ENCODE measurements at places on chromosomes 12 and 14. TPM values are rescaled to one million over a fixed set of nuclear protein-coding genes. Genes with fewer than 3 reads are reported as not detected.

- H3K27ac ChIP-seq = no peak overlapping the region
- DNase-seq = no peak
- no peaks in the 10 kb centered on the region for H3K36me3 ChIP-seq
- H3K4me1 ChIP-seq = no peaks in the 10 kb centered on the region
- no peaks in the 10 kb centered on the region for H3K27me3 ChIP-seq
Measured at GRCh38 chr14:72680853-72681640, 212.9 kb downstream of the DPF3 start.

GRCh38 chr12:123966596-123966995 is 6.0 kb downstream of the CCDC92 start:
- no peaks in the 10 kb centered on the region for H3K36me3 ChIP-seq
- H3K27me3 ChIP-seq = no peaks in the 10 kb centered on the region
- H3K4me1 ChIP-seq = peaks cover 19% of the 10 kb centered on the region

DNA sequence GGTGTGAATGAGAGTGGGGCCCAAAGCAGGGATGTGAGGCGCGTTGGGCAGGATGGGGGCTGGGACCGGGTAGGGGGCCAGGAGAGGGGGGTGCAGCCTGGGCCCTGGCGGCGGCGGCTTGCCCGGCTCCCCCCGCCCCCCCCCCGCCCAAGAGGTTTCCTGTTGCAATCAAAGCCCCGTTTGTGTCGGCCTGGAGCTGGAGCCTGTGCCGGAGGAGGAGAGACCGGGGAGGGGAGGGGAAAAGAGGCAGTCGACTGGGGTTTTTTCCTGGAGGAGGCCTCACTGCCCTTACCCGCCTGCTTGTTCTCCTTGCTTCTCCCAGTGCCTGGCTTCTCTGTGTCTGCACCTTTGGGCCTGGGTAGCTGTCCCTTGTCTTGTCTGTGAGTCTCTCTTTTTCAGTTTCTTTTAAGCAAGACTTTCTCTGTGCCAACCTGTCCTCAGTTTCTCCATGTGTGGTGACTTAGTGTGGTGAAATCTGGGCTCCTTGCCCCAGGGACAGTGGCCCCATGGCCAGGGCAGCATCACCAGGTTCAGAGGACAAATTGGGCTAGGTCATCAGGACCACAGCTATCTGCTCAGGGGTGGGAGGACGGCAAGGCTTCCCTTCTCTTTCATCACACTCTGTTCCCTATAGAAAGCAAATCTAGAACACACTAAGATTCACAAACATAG is 8.5 kb downstream of the RARG start:
- no peaks in the 10 kb centered on the region for H3K36me3 ChIP-seq
- peak overlapping the region; percentile 100 for H3K27ac ChIP-seq

DNA sequence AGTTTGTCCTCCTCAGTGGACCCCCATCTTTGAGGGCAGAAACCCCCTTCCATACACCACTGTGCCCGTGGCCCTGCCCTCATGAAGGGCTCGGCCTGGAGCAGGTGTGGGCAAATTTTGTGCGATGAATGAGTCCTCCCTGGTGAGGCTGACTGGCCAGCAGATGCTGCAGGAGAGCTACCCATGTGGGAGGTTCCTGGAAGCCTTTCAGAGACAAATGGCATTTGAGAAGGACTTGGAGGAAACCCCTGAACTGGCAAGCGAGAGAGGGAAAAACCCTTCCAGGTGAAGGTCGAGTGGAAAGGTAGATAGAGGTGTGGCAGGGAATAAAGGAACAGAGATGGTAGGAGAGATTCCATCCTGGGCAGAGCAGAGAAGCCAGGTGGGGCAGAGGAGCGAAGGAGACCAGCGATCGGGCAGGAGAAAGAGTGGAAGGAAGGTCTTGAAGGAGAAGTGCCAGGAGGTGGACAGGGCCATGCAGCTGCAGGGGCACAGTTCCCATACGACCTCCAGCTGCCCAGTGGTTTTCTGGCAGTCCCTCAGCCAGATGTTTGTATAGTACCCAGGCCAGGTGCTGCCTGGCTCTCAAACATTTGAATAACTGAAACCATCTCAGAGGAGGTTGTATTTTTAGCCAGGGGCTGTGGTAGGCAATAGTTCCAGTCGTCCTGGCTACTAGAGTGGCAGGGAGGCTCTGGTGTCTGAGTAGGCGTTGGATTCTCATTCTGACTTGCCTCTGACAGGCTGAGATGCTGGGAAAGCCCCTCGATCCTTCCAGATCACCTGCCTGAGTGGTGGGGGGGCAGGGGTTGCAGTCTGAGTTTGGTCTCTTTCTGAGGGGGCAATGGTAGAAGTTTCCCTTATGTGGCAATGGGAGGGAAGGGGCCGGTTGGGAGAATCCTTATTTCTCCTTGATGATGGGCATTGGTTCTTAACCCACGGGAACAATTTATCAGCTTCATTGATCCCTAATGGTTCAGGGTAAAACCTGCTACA is 40.1 kb downstream of the FBXL14 start:
- H3K27me3 ChIP-seq = no peaks in the 10 kb centered on the region
- no peak overlapping the region for H3K4me3 ChIP-seq
- H3K27ac ChIP-seq = no peak overlapping the region

- H3K4me3 ChIP-seq = no peak overlapping the region
- no peak for DNase-seq
- H3K4me1 ChIP-seq = peaks cover 14% of the 10 kb centered on the region
- H3K27ac ChIP-seq = peak overlapping the region; percentile 73
Measured at GRCh38 chr14:31926123-31926522, 151.0 kb upstream of the ARHGAP5 start.

DNA sequence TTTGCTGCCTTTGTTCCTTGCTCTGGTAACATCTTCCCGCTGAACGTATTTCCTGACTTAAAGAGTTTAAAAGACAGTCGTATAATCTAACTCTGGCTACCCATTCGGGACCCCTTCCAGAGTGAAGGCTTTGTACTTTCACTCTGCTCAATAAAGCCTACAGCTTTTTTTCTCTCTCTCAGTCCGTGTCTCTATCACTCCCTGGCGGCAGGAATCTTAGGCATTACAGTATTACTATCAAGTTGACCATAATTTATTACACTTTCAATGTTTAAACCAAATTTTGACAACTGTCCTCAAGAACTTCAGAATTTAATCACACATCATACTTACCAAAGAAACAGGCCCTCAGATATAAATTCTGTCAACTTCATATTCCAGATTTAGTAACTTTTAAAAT is 967.9 kb downstream of the FSCB start:
- no peak overlapping the region for H3K4me3 ChIP-seq
- H3K27ac ChIP-seq = no peak overlapping the region
- H3K36me3 ChIP-seq = no peaks in the 10 kb centered on the region
- H3K4me1 ChIP-seq = no peaks in the 10 kb centered on the region
- H3K27me3 ChIP-seq = no peaks in the 10 kb centered on the region
- no peak for DNase-seq

DNA sequence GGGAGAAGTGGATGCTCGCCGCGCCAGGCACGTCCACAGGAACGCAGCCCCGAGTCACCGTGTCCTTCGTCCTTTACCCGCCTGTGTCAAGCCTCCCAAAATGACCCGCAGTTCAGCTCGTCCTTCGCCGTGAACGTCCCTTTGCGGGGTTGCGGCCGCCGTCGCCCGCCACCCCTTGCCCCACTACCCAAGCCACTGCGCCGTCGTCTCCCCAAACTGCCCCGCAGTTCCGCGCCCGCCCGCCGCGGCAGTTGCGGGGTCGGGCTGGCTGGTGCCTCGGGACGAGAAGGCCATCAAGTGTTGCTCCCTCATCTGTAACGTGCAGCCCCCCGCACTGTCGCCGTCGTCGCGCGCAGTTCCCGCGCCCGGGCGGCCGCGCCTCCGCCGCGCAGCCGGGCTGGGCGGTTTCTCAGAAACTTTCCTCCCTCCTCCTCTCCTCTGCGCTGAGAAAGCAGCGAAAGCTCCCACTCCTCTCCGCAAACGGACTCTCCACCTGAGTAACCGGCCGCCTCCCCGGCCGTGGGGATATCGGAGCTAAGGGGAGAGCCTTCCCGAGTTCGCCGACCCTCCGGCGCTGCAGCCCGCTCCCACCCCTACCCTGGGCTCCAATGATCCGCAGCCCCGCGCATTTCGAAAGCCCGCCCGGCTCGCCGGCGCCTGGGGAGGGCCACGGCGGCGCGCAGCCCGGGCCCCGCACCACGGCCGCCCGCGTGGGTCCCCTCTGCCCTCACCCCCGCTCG is 6.7 kb downstream of the CDKN1B start:
- H3K4me3 ChIP-seq = peak overlapping the region; percentile 63
- H3K27ac ChIP-seq = peak overlapping the region; percentile 99
- no peaks in the 10 kb centered on the region for H3K36me3 ChIP-seq

GRCh38 chr14:70698288-70698687 is 56.6 kb downstream of the TTC9 start:
- DNase-seq = no peak
- H3K27ac ChIP-seq = no peak overlapping the region
- H3K4me1 ChIP-seq = peaks cover 19% of the 10 kb centered on the region
- no peak overlapping the region for H3K4me3 ChIP-seq

- no peak overlapping the region for H3K27ac ChIP-seq
- no peaks in the 10 kb centered on the region for H3K27me3 ChIP-seq
- H3K36me3 ChIP-seq = no peaks in the 10 kb centered on the region
- H3K4me3 ChIP-seq = no peak overlapping the region
- no peaks in the 10 kb centered on the region for H3K4me1 ChIP-seq
Measured at GRCh38 chr14:37903343-37904191, 304.1 kb upstream of the SSTR1 start.

DNA sequence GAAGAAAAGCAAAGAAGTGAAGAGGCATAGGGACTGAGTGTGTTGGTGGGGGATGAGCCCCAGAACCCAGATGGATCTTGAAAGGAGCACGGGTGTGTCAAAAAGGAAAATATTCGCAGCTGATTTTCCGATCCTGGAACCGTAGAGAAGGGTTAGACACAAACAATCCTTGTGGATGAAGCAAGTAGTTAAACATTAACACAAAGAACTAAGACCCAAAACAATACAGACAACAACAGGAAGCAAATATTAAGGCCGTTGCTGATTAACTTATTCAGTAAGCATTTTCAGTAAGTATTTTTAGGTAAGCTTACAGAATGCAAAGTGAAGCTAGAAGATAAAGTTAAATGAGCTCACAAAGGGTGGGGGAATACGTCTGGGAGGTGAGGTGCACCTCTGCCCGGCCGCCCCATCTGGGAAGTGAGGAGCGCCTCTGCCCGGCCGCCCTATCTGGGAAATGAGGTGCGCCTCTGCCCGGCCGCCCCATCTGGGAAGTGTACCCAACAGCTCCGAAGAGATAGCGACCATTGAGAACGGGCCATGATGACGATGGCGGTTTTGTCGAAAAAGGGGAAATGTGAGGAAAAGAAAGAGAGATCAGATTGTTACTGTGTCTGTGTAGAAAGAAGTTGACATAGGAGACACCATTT is 62.8 kb upstream of the PRB2 start:
- no peak overlapping the region for H3K4me3 ChIP-seq
- H3K4me1 ChIP-seq = no peaks in the 10 kb centered on the region
- no peaks in the 10 kb centered on the region for H3K27me3 ChIP-seq

DNA sequence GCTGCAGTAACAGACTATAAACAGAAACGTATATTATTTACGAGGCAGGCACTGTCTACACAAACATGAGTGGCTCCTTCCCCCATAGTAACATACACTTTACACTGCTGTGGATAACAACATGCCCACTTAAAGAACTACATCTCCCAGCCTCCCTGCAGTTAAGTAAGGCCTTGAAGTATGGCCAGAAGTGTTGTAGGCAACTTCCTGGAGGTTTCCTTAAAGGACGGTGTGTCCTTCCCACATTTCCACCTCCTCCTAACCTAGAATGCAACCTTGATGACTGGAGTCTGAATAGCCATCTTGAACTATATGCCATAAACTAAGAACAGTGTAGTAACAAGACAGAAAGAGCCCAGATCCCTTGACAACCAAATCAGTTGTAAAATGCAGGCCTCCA is 20.3 kb downstream of the MED13L start:
- no peak overlapping the region for H3K4me3 ChIP-seq
- no peak for DNase-seq
- H3K36me3 ChIP-seq = no peaks in the 10 kb centered on the region
- no peak overlapping the region for H3K27ac ChIP-seq
- peaks cover 7% of the 10 kb centered on the region for H3K4me1 ChIP-seq
- H3K27me3 ChIP-seq = no peaks in the 10 kb centered on the region

- no peak overlapping the region for H3K27ac ChIP-seq
- no peak overlapping the region for H3K4me3 ChIP-seq
- H3K27me3 ChIP-seq = no peaks in the 10 kb centered on the region
Measured at GRCh38 chr14:25909045-25909747, 688.6 kb downstream of the NOVA1 start.

- H3K4me1 ChIP-seq = no peaks in the 10 kb centered on the region
- H3K27me3 ChIP-seq = no peaks in the 10 kb centered on the region
- DNase-seq = no peak
- H3K27ac ChIP-seq = no peak overlapping the region
- no peaks in the 10 kb centered on the region for H3K36me3 ChIP-seq
- H3K4me3 ChIP-seq = no peak overlapping the region
Measured at GRCh38 chr14:77882636-77883035, 82.7 kb downstream of the ADCK1 start.

- H3K27ac ChIP-seq = no peak overlapping the region
- H3K4me1 ChIP-seq = peaks cover 7% of the 10 kb centered on the region
- no peaks in the 10 kb centered on the region for H3K36me3 ChIP-seq
- DNase-seq = no peak
Measured at GRCh38 chr14:31582836-31583452, 21.7 kb downstream of the NUBPL start.

- no peaks in the 10 kb centered on the region for H3K27me3 ChIP-seq
- H3K4me1 ChIP-seq = no peaks in the 10 kb centered on the region
- no peak overlapping the region for H3K4me3 ChIP-seq
- no peak for DNase-seq
Measured at GRCh38 chr12:93979189-93979588, 169.2 kb upstream of the PLXNC1 start.

DNA sequence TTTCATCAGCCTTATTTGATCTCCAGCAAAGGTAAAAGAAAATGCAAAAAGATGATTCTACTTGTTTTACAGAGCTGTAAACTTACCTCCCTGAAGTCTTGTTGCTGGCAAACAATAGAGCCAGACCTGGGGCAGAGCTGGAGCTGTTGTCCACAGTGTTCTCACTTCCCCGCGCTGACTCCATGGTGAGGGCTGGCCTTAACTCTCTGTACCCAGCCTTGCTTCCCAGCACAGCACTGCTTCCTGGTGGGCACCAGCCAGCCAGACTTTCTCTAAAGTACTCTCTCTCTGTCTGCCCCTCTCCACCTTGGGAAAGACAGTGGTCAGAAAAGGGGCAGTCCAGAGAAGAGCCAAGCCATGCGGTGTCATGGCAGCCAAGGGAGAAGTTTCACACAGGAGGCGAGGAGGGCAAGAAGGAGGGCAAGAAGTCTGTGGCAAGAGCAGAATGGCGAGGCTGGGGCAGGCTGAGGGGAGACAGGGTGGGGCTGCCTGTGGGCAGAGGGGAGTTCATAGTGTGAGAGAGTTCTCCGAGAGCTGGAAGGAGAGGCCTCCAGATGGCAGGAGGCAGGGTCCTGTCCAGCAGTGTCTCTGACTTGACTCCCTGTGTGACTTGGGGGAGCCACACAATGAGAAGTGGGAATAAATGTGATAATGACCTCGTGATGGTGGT is 9.3 kb downstream of the EVL start:
- no peaks in the 10 kb centered on the region for H3K27me3 ChIP-seq
- H3K27ac ChIP-seq = peak overlapping the region; percentile 52
- no peak for DNase-seq
- H3K4me3 ChIP-seq = no peak overlapping the region
- H3K4me1 ChIP-seq = peaks cover 71% of the 10 kb centered on the region

GRCh38 chr14:67547224-67547780 is 14.2 kb downstream of the PLEKHH1 start:
- no peaks in the 10 kb centered on the region for H3K36me3 ChIP-seq
- H3K27me3 ChIP-seq = no peaks in the 10 kb centered on the region
- H3K4me3 ChIP-seq = no peak overlapping the region
- no peak for DNase-seq
- H3K27ac ChIP-seq = no peak overlapping the region
- H3K4me1 ChIP-seq = no peaks in the 10 kb centered on the region

The PZP gene
- 1.3 TPM for total RNA-seq

The NTN4 gene
- total RNA-seq = 115 TPM

The CCDC175 gene
- not detected for total RNA-seq

The ARPC3 gene
- total RNA-seq = 174 TPM

The TMEM132C gene
- total RNA-seq = 2.2 TPM

The KRT6B gene
- not detected for total RNA-seq

All from upper lobe of left lung (tissue), 6 donors.